ENCODE measurements at places on chromosomes 6 and 20.
A peak's percentile ranks its signal among the peaks of the same experiment; 100 is the strongest.

DNA sequence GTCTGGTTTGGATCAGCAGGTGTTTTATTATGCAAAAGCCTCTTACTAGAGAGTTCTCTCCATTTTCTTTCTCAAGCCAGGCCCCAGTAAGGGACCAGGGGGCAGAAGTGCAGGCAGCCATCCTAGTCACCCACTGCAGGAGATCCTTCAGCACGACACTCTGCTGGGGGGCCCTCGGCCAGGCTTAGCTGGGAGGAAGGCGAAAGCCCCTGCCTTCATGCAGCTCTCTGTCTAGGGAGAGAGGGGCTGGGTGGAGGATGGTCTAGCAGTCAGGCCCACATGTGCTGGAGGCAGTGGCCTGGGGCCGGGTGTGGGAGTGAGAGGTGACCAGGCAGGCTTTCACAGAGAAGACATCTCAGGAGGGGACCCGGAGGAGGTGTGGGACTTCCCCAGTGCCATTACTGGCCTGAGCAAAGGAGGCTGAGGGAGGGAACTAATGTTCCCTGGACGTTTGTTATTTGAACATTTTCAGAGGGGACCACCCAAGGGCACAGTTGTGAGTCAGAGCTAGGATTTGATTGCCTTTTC, 33.5 kb upstream of the VSTM2L start:
- DNase-seq, result no peak

DNA sequence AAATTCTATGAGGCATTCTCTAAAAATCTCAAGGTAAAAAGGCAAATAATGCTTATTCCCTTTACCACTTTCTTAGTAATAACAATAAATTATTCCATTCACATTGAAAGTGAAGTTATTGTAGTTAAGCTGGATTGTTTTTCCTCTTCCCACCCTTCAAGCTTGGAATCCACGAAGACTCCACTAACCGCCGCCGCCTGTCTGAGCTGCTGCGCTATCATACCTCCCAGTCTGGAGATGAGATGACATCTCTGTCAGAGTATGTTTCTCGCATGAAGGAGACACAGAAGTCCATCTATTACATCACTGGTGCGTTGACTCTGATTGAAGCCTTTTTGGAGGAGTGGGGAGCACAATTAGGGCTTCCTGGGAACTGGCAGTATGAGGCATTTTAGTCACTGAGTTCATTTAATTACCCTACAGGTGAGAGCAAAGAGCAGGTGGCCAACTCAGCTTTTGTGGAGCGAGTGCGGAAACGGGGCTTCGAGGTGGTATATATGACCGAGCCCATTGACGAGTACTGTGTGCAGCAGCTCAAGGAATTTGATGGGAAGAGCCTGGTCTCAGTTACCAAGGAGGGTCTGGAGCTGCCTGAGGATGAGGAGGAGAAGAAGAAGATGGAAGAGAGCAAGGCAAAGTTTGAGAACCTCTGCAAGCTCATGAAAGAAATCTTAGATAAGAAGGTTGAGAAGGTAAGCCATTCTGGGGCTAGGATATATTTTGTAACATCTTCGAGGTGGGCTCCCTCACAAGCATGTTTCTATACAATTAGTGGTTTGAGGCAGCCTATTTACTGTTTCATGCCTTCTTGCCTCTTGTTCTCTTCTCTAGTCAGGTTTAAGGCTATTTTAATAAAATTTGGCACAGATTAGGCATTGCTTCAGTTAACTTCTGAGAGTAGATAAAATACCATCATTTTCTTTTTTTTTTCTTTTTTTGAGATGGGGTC, 4.9 kb downstream of the HSP90AB1 start:
- DNase-seq, result no peak

GRCh38 chr20:10005885-10006284, 28.9 kb upstream of the ANKEF1 start:
- DNase-seq, result no peak

DNA sequence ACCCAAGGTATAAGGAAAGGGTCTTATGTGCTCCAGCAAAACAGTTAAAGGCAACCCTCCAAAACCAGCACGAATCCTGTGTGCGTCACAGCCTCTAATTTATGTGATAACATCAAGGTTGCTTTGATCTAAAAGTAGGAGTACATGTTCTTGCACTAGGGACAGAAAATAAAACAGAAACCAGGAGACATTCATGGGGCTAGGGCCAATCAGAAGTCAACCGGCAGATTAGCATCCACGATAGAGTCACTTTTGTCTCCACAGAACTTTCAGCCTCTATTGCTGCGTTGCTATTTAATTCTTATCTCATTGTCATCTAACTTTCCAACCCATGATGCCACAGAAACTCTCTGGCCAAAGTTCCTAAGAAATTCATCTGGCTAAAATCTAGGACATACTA, 178.8 kb upstream of the PTCHD4 start:
- no peak for DNase-seq

GRCh38 chr20:64080013-64080812, at the start of gene OPRL1:
Gene OPRL1, plus strand, starts transcription at chr20:64080082. Its CDS starts 12,639 bp downstream, at chr20:64092721.
- DNase-seq, result no peak

DNA sequence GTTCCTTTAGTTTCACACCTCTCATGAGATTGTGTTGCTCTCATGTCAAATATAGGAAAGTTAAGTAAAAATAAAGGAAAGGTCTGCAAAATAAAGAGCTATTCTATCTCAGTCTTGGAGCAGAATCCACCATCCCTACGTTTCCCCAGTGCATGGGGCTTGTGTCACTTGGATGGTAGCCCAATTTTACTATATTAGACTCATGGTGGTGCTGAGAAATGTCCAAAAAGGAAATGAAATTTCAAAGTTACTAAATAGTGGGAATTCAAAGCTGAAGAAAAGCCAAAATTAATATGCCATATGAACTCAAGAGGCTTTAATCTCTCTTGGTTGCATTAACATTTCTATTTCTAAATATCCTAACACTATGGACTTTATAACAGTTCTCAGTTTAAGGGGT, 1283.3 kb upstream of the GJE1 start:
- DNase-seq, result peak; percentile 64

GRCh38 chr6:1593958-1594314, 15.8 kb upstream of the FOXC1 start:
- DNase-seq, result no peak

DNA sequence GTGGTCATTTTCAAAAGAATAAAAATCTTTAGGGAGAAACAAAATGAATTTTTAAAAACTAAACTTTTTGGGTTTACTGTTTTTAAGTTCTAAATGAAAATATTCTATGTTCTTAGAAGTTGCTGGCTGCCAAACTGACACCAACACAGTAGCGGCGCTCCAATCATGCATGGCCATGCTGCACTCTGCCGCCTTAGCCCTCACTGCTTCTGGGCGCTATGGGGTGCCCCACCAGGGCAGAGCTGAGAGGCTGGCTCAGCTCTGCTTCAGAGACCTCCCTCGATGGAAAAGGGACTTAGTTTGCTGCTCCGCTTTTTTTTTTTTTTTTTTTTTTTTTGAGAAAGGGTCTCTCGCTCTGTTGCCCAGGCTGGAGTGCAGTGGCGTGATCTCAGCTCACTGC, 20.9 kb downstream of the EZR start:
- DNase-seq, result no peak

DNA sequence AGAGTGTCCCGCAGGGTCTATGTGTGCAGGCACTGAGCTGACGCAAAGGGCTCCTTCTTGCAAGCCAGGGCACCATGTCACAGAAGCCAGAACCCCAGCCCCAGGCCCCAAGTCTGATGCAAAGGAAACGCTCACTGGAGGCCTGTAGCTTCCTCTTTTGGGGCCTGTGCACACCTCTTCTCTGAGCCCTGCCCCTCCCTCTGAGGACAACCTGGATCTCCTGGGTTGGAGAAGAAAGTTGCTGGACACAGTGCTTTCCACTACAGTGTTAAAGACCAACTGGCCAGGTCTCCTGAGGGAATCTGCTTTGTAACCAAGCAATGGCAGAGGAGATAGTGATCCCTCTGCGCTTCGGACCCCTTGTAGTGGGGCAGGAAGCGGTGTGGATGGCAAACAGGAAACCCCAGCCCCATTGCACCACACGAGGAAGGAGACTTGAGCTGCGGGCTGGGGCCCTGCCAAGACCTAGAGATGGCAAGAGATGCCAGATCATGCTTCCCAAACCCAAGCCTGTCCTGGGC, 90.0 kb downstream of the PRND start:
- no peak for DNase-seq

DNA sequence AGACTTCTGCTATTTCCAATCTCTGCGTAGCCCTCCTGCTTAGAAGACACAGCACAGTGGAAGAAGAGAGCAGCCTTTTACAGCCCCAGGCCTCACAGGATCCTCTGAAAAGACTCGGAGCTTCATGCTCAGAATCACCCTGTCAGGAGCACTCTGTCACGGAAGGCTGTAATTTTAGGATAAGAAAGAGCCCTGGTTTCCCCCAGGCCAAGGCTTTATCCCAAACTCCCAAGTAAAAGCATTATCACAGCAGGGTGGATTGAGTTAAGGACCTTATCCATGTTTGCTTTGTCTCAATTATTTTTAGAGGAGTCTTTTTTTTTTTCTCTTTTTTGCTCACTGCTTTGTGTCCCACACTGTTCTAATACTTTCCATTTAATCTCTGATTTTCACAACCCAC, 39.2 kb downstream of the ANKS1A start:
- DNase-seq, result no peak

DNA sequence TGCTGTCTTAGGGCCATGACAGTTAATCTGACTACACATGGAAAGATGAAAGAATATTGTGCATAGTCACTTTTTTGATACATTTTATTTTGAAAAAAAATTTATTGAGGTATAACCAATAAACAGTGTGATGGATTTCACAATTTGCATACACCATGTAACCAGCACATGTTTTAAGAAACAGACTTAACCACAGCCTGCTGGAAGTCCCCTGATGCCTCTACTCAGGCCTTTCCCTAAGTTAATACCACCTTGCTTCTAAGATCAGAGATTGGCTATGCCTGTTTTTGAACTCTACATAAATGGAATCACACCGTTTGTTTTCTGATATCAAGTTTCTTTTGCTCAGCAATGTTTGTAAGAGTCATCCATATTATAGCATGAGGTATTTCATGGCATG, 136.3 kb downstream of the CFAP61 start:
- DNase-seq, result no peak

GRCh38 chr6:13573669-13574110, 711 bp upstream of the SIRT5 start:
- DNase-seq, result peak; percentile 63

DNA sequence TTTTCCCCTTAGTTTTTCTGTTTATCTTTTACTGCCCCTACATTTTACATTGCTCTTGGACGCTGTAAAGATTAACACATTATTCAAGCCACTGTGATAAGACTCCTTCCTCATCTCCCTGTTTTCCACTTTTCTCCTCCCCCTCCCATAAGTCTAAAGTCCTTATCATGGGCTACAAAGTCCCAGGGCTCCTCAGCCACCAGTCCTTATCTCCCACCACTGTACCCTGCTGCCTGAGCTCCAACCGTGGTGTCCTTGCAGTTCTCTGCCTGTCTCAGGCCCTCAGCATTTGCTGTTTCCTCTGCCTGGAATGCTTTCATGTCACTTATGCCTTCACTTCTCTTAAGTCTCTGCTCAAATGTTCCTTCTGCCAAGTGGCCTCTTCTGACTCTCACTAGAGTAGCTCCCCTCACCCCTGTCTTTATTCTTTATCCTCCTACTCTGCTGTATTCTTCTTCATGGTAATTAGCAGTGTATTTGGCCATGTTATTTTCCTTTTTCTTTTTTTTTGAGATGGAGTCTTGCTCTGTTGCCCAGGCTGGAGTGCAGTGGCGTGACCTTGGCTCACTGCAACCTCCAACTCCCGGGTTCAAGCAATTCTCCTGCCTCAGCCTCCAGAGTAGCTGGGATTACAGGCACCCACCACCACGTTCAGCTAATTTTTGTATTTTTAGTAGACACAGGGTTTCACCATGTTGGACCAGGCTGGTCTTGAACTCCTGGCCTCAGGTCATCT, 10.8 kb upstream of the LATS1 start:
- no peak for DNase-seq

GRCh38 chr6:111485342-111485741, 2.3 kb upstream of the REV3L start:
- DNase-seq, result no peak

GRCh38 chr20:3753098-3753497, 14.5 kb downstream of the ADISSP start:
- peak; percentile 85 for DNase-seq

DNA sequence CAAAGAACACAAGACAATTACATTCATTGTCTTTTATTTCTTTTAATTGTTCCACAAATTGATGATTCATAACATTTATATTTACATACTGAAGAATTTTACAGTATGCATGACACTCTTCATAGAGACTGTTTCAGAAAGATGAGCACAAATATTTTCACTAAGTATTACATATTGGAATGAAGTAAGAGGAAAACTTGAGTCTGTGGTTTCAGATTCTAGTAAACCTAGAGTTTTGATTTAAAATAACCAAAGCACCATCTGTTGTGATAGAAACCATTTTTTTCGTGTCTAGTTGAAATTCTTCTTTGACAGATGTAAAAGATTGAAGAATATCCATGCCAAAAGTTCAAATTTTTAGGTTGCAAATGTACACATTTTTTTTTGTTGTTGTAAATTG, 32.1 kb upstream of the OPN5 start:
- DNase-seq, result no peak

GRCh38 chr6:55897346-55897745, 22.0 kb upstream of the BMP5 start:
- DNase-seq, result no peak

- no peak for DNase-seq
Measured at GRCh38 chr20:48782053-48782452, 45.7 kb downstream of the PREX1 start.

- no peak for DNase-seq
Measured at GRCh38 chr6:94217836-94218235, 798.5 kb upstream of the EPHA7 start.

- no peak for DNase-seq
Measured at GRCh38 chr20:24953209-24953575, 4.1 kb downstream of the CST7 start.

DNA sequence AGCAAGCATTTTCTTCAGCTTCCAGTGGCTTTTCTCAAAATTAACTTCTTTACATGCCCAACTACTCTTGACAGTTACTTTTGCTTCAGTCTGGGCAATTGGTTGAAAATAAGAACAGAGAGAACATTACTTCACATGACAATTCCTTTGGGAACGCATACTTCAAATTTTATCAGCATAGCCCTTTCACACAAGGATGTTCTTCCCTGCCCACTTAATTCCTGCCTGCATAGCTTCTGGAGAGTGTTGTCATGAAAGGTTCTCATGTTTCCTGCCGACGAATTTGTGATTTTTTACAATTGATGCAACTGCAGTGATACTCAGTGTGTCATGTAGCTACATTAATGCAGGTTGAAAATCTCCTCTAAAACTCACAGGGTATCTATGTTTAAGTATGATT, 22.0 kb upstream of the SNRNP48 start:
- DNase-seq, result peak; percentile 84
